GM23338 (cell line): ENCODE measurements at places on chromosomes 11 and 22. TPM values are rescaled to one million over a fixed set of nuclear protein-coding genes. Genes with fewer than 3 reads are reported as not detected.

The ZNF215 gene
- 18.8 and 20.8 TPM in 2 replicates for total RNA-seq

The PANX2 gene
- total RNA-seq, result 5.1 and 5.9 TPM in 2 replicates

The TIMP3 gene
- total RNA-seq, result 1.4 and 1.9 TPM in 2 replicates

DNA sequence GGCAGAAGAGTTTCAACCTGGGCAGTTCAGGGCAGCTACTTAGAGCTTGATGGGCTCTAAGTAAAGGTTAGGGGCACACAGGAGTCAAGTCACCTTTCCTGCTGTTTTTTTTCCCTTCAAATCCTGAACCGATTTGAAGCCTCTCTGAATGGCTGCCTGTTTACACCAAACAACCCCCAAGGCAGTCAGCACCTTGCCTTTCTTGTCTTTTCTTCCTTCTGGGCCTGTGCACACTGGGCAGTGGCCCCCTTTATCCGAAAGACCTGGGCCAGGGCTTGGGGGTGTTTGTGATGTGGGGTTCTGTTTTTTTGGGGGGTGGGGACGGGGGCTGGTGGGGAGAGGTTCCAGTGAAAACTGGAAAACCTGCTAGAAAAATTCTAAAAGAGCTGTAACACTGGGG lies 4.3 kb downstream of the RSPH14 start:
- no peak for DNase-seq

DNA sequence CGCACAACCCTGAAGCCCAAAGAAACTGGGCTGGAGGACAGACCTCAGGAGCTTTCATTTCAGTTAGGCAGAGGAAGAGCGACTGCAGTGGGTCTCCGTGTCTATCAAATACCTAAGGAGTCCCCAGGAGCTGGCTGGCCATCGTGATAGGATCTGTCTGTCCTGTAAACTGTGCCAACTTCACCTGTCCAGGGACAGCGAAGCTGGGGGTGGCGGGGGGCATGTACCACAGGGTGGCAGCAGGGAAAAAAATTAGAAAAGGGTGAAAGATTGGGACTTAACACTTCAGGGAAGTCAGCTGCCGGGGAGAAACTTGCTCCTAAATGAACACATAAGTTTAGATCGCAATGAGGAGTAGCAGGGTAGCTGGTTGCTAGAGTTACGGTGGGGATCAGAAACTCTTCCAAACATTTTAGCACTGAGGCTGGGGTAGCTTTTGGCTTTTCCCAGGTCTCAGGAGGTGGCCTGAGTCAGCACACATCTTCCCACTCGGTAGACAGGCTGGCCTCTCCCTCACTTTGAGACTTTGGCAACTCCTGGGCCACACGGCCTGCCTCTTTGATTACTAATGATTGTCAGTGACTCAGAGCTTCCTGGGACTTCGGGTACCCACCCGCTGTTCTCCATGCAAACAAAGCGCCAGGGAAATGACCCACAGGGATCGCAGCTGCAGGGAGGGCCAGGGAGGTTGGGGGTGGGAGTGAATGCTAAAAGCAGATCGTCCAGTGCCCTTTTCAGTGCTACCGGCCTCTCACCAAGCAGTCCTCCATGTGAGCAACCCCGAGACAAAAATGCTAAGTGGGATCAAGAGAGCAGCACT lies 2.9 kb upstream of the MTFP1 start:
- peak; percentile 76 for DNase-seq

GRCh38 chr22:37325039-37325395 lies 42.7 kb downstream of the CYTH4 start:
- DNase-seq, result no peak

GRCh38 chr11:5727691-5728090 lies 8.6 kb upstream of the OR56B1 start:
- no peak for DNase-seq

DNA sequence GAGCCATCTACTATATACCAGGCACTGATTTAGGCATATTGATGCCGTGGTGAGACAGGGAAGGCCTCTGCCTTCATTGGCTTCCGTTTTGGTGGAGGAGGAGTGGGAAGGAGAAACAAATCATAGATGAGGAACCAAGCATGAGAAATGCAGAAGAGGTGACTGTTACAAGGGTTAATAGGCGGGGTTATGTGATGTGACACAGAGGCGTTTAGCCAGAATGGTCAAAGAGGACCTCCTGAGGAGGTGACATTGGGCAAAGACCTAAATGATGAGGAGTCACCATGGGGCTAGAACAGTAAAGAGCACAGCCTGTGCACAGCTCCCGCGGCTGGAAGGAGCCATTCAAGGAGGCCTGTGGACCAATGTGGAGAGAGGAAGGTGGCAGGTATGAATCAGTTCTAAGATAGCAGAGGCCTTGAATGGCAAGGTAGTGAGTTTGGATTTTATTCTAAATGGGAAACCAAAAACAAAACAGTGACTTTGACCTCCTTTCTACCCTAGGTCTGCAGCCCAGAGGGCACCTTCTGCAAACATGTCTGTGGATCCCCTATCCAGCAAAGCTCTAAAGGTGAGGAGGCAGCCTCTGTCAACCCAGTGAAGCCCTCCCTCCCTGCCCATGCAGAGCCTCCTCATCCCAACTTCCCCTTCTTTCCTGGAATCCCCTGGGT lies 11.7 kb downstream of the MAFF start:
- no peak for DNase-seq

DNA sequence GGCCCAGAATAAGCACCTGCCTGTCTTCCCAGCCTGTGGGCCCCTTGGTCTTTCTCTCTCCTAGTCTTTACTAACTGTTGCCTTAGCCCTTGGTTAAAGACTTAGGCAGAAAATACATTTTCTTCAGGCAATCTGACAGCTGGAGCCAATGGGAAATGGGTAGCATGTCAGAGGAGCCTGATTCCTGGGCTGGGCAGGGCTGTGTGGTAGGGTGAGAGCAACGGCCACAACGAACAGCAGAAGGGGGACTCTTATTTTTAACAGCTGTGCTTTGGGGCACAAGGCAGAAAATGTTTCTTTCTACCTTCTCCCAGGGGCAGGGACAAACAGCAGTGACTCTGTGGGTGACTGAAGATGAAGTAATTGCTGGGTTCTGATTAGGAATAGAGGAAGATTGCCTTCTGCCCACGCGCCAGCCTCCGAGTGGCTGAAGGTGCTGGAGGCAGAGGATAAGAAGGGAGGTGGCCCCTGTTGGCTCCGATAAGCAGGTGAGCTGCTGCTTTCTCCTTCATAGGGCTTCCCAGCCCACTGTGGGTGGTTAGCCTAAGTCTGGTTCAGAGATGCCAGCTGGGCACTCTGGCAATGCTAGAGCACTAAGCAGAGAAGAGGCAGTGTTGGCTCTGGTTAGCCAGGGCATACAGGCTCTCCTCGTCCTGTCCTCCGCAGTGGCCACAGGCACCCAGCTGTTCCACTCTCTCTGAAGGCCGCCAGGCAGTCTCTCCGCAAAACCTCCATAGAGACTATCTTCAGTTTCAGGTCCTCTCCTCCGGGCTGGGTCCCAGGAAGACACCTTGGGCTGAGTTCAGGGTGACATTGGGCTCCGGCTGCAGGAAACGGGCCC lies 1.5 kb downstream of the YPEL4 start:
- peak; percentile 35 for DNase-seq
